ENCODE measurements at places on chromosomes 7 and 10. TPM values are rescaled to one million over a fixed set of nuclear protein-coding genes. Genes with fewer than 3 reads are reported as not detected.

Gene BLNK
- total RNA-seq: 13.1 TPM

Gene OR2A5
- total RNA-seq: not detected

Gene ITGA8
- 4.5 TPM for total RNA-seq

Gene OR13A1
- not detected for total RNA-seq

Gene ARPC1A
- total RNA-seq: 110 TPM

Data from sciatic nerve (tissue), 2 donors.